ENCODE measurements at places on chromosomes 2 and 18. TPM values are rescaled to one million over a fixed set of nuclear protein-coding genes. Genes with fewer than 3 reads are reported as not detected.

Gene CRYGD
- not detected for total RNA-seq

Gene FOXD4L1
- 0.10 TPM for total RNA-seq

Gene ERFE
- total RNA-seq: 0.10 TPM

DNA sequence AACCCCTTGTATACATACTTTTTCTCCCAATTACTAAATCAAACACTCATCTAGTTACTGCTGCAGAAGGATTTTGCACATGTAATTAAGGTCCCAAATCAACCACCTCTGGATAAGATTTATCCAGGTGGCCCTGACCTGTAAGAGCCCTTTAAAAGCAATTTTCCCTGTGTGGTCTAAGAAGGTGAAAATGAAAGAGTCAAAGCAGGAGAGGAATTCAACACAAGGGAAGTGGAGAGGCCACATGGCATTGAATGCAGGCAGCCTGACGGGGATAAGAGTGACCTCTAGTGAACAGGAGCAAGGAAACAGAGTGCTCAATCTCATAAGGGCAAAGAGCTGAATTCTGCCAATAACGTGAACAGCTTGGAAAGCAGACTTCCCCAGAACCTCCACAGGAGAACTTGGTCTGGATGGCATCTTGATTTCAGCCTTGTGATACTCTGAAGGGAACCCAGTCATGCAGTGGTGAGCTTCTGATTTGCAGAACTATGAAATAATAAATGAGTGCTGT lies 27.2 kb downstream of the PPP3R1 start:
- peak; percentile 55 for DNase-seq

DNA sequence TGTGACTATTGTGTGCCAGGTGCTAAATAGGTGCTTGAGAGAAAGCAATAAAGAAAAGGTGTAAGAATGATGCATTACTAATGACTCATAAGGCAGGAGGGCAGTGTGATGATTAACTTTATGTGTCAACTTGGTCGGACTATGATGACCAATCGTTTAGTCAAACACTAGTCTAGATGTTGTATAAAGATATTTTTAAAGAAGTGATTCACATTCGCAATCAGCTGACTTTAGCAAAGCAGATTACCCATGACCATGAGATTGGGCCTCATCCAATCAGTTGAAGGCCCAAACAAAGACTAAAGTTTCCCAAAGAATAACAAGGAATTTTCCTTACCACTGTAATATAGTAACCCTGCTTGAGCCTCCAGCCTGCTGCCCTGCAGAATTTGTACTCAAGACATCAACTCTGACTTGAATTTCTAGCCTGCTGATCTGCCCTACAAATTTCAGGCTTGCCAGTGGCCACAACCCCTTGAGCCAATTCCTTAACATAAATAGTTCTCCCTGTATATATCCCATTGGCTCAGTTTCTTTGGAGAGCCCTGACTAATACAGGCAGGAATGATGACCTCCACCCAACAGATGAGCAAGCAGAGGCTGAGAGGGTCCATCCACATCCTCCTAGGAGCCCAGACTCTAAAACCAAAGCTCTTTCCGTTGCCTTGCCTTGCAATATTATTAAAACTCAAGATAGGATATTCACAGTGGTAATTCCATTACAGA lies 132.6 kb downstream of the ACTR3 start:
- peak; percentile 89 for DNase-seq

- DNase-seq: no peak
Measured at GRCh38 chr2:38932586-38932985, 42.9 kb downstream of the ARHGEF33 start.

DNA sequence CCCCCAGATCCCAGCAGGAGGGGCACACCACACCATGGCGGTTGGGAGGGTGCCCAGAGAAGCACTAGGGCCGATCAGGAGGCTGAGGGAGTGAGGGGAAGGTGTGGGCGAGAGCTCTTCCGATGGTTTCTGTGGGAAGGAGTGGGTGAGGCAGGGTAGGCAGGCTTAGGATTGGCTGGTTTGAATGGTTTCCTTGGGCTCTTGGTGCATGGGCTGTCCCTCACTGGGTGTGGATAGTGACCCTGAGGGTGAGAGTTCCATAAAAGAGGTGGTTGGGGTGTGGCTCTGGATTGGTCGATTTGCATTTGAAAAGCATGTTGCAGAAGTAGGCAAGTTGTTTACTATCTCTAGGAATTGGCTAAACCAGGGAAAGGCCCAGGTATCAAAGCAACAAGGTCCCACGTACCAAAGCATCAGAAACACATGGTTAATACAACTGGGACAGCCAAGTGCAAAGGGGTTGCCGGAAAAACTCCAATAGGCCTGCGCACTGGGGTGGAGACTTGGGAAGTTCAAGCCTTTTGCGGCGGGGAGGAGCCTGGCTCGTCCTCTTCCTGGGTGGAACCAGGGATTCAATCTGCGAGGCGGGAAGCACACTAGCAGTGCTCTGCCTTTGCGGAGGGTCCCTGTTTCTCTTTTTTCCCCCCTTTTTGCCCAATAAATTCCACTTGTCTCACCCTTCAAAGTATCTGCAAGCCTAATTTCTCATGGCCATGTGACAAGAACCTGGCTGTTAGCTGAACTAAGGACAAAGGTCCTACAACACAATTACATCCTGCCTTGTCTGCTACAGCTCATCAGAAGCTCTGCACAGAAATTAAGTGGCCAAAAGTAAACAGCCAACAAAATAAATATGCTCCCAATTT lies 43.2 kb downstream of the IL1R2 start:
- no peak for DNase-seq

DNA sequence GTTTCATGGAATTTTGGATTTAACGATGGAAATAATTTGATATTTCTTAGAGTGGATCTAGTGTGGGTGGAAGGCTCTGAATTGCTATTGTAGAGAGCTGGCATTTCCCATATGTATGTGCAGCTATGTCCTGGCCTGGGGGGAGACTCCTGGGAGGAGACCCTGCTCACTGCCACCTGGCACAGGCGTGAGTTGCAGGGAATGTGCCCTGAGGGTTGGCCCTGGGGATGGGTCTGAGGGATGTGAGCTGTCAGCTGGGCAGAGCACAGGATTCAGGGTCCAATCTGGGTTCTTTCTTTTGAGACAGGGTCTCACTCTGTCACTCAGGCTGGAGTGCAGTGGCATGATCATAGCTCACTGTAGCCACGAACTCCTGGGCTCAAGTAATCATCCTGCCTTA lies 120.2 kb downstream of the CLIP4 start:
- no peak for DNase-seq

DNA sequence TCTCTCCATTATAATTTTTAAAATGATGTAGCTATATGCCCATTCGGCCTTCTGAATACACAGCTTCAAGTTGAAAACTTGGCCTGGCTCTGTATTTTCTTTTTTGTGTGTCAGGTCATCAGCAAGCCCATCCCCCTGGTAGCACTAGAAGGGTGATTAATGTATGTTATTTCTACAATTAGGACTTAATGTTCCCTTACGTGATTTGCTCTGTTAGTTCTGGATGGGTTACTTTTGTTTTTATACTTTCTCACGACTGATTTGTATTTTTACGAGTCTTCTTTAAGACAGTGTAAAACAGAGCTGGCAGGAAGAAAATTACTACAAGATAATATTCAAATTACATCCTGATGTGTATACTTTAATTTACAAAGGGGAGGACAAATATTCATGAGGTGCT lies 88.4 kb upstream of the RGPD4 start:
- no peak for DNase-seq

- DNase-seq: peak; percentile 96
Measured at GRCh38 chr2:232013701-232014353, 52.3 kb downstream of the DIS3L2 start.

DNA sequence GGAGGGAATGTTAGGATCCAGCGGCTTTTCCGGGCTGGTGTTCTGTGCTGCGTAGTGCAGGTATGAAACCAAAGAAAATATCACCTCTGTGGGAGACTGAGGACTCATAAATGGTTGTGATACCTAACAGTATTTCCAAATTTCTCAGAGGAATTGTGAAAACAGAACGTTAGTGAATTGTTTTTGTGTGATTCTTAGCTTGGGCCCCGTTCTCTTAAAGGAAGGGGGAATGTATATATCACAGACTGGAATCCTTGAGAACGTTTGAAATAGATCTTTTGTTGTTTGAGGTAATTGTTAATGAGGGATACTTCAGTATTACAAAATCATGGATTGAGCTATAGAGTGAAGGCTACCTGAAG lies 834 bp downstream of the ZNF638 start:
- DNase-seq: no peak

- DNase-seq: no peak
Measured at GRCh38 chr2:54699665-54700064, 23.8 kb upstream of the EML6 start.

- peak; percentile 77 for DNase-seq
Measured at GRCh38 chr18:8899000-8899399, 193.6 kb downstream of the MTCL1 start.

All from RPMI7951 (cell line).